H4 (cell line): ENCODE measurements at places on chromosomes 5 and 9. TPM values are rescaled to one million over a fixed set of nuclear protein-coding genes. Genes with fewer than 3 reads are reported as not detected.

GFI1B gene
- 0.10 TPM in 1 of 2 replicates, not detected in the other for total RNA-seq

MEGF10 gene
- 0.14 TPM in 1 of 2 replicates, not detected in the other for total RNA-seq

- no peak for DNase-seq
Measured at GRCh38 chr9:78273761-78274160, 23.2 kb upstream of the PSAT1 start.

DNA sequence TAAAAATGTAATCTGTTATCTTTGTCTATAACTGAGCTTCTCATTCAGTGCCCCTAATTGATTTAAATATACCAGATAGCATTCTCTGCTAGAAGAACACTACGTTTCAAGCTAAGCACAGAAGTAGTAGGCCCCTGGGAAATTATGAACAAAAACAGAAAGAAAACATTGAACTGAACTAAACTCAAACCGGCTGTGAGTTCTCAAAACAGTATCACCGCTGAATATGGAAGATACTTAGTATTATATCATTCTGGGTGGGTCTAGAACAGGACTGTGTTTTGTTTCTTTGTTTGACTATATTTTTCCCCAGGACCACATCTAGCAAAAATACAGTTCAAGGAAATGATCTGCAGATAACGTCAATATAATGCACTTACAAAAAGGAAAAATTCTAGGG, 95.1 kb upstream of the HMHB1 start:
- no peak for DNase-seq

DNA sequence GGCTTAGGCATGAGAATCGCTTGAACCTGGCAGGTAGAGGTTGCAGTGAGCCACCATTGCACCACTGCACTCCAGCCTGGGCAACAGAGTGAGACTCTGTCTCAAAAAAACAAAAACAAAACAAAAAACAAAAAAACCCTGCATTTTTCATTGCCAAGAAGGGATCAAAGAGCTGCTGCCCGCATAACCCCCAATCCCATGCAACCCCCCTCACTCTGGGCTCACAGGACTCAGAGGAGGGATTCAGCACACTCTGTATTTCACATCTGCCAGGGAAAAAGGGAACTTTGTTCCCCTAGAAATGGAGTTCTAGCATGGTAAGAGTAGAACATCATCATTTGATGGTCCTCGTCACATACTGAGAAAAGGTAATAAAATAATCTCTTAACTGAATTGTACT, 153.9 kb upstream of the GNA14 start:
- no peak for DNase-seq

DNA sequence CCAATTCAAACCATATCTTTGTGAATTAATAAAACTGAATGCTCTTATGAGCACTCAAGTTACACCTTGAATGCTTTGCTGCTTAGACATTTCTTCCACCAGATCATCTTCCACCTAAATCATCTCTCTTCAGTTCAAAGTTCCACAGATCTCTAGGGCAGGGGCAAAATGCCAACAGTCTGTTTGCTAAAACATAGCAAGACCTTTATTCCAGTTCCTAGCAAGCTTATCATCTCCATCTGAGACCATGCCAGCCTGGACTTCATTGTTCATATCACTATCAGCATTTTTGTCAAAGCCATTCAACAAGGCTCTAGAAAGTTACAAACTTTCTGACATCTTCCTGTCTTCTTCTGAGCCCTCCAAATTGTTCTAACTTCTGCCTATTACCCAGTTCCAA, 119.8 kb downstream of the GIN1 start:
- no peak for DNase-seq

- no peak for DNase-seq
Measured at GRCh38 chr5:131974956-131975726, 29.7 kb upstream of the MEIKIN start.

TAF1L gene
- not detected in 2 replicates for total RNA-seq

GRCh38 chr5:173051746-173052145, 4.4 kb upstream of the CREBRF start:
- DNase-seq, result no peak

- no peak for DNase-seq
Measured at GRCh38 chr5:38996123-38996522, 78.1 kb downstream of the RICTOR start.

GRCh38 chr5:72172786-72173185, 65.5 kb downstream of the MAP1B start:
- no peak for DNase-seq

- DNase-seq, result no peak
Measured at GRCh38 chr9:135559606-135560005, 1.9 kb upstream of the PAEP start.

DNA sequence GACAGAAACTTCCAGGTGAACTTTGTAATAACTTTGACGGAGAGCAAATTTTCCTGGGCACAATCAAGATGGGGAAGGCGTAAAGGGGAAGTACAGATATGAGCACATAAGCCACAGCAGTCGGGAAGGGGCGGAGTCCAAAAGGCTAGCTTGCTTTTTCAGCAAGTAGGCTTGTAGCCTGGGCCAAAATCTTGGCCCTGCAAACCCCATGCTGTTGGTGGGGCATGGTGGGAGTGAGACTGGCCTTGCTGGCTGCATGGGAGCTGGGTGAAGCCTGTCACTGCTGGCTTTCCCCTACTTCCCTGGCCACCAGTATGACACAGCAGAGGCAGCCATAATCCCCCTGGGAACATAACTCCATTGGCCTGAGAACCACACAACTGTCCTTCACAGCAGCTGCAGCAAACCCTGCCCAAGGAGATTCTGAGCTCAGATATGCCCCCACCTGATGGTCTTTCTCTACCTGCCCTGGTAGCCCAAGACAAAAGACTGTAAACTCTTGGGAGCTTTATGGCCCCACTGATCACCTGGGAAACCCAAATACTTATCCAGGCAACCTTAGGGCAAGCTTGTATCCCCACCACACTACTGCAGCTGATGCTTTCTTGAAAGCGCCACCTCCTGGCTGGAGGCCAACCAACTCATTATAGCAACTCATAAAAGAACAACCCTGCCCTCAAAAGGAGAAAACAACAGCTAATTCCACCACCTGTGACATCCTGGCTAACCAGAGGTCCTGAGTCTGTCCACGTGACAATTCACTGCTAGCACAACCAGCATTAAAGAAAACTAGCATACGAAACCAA, 24.0 kb downstream of the DCTN4 start:
- DNase-seq, result peak; percentile 12

GRCh38 chr5:136020383-136021015, 8.3 kb upstream of the TGFBI start:
- peak; percentile 99 for DNase-seq

DNA sequence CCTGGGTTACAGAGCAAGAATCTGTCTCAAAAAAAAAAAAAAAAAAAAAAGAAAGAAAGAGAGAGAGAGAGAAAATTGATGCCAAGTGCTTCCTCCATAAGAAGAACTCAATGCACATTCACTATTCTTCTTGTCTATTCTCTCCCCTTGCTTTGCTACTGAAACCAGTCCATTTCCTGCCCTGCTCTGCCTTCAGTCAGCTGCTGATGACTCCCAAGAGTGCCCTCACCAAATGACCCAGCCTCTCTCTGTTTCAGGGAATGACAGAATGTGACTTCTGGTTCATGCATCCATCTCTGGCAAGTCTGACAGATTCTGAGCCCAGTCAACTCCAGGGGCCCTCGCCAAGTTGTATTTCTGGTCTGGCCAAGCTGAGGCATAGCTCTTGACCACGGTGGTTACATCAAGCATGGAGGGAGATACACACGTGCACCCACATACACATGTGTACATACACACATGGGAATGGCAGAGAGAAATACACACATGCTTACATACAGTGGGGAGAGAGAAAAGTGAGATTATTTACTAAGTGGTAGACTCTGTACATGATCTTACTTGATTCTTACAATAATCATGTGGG, 106.2 kb downstream of the NSG2 start:
- DNase-seq, result no peak

GRCh38 chr9:136650648-136651047, 12.1 kb upstream of the EGFL7 start:
- DNase-seq, result no peak

DNA sequence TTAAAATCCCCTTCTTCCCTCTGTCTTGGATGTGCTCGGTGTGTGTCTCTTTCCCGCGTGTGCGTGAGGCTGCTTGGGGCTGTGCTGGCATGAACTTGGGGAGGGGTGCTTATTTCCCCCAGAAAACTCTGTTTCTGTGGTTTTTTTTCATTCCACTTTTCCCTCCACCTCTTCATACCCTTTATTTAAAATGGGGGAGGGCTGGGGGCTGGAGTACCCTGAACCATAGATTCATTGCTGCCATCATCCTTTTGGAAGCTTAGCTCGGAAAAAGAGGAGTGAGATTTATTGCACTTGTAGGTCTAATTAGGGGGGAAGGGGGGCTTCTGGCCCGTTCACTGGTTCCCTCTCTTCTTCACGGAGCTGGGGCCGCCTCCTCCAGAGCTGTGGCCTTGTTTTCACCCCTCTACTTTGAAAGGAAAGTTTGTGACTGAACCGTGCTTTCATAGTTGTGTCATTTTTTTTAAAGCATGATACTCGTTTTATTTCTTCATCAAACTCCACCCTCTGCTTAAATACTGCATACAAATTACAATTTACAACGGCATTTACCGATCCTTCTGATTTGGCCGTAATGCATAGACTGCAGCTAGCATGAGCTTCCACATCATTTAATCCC, 2.9 kb downstream of the NR2F1 start:
- no peak for DNase-seq

DNA sequence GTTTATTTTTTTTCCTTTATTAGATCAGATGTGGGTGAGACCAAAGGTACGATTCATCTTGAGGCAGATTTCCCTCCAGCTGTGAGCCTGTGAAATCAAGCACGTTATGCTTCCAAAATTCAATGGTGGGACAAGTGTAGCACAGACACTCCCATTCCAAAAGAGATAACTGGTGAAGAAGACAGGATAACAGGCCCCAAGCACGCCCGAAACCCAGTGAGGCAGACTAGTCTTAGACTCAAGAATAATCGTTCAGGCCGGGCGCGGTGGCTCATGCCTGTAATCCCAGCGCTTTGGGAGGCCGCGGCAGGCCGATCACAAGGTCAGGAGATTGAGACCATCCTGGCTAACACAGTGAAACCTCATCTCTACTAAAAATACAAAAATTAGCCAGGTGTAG, 36.8 kb upstream of the COL5A1 start:
- DNase-seq, result no peak

DNA sequence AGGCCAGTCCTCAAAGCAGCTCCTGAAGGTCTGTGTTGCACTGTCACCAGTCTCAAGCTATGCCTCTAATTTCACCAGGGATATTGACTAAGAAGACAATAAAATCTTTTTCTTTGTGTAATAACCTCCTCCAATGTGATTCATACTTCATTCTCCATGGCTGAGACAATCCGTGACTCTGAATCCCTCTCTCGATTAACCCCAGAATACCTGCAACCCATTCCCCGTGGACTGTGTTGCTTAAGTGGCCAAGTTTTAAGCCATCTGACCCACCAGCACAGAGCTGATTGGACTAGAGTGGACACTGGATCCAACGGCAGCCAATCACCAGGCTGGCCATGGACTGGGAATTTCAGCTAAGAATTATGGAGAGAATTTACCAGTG, 5.4 kb upstream of the CCIN start:
- DNase-seq, result no peak

LRRTM2 gene
- 1.2 and 3.4 TPM in 2 replicates for total RNA-seq
